ENCODE measurements at places on chromosomes 11 and 22.

- peak; percentile 50 for DNase-seq
Measured at GRCh38 chr11:119029340-119030028, 1.2 kb downstream of the SLC37A4 start.

- DNase-seq, result no peak
Measured at GRCh38 chr11:119403021-119403420, 20.0 kb downstream of the THY1 start.

- DNase-seq, result no peak
Measured at GRCh38 chr11:107928767-107929507, 689 bp downstream of the RAB39A start.

- DNase-seq, result no peak
Measured at GRCh38 chr11:110079726-110080125, 13.5 kb upstream of the ZC3H12C start.

- no peak for DNase-seq
Measured at GRCh38 chr11:122793515-122793914, 44.8 kb upstream of the CRTAM start.

- no peak for DNase-seq
Measured at GRCh38 chr22:50481440-50482106, at the start of gene ADM2. Gene ADM2, plus strand, starts transcription at chr22:50481543. Its CDS starts 305 bp downstream, at chr22:50481848.

- peak; percentile 3 for DNase-seq
Measured at GRCh38 chr11:85316967-85317366, 310.2 kb downstream of the DLG2 start.

- no peak for DNase-seq
Measured at GRCh38 chr11:2612884-2613571, 86.8 kb downstream of the KCNQ1OT1 start.

GRCh38 chr11:26753723-26754504 lies 32.1 kb upstream of the SLC5A12 start:
- DNase-seq, result peak; percentile 48

GRCh38 chr11:100556781-100557180 lies 130.3 kb upstream of the ARHGAP42 start:
- no peak for DNase-seq

DNA sequence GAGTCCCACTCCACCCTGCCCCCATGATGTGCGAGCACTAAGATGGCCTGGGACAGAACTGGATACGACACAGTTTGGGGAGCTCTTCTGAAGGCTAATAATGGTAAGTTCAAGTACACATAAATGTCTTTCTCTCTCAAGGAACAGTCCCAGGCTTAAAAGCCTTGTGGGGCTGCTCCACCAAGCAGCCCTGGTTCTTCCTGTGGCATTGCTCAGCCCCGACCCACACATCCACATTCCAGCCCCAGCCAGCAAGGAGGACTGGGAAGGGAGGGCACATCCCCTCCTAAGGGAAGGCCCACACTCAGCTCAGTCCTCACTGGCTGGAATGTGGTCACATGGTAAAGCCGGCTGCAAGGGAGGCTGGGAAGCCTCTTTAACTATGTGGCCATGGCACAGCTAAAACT lies 13.3 kb upstream of the MB start:
- no peak for DNase-seq

- no peak for DNase-seq
Measured at GRCh38 chr22:31987218-31987617, 42.9 kb downstream of the YWHAH start.

DNA sequence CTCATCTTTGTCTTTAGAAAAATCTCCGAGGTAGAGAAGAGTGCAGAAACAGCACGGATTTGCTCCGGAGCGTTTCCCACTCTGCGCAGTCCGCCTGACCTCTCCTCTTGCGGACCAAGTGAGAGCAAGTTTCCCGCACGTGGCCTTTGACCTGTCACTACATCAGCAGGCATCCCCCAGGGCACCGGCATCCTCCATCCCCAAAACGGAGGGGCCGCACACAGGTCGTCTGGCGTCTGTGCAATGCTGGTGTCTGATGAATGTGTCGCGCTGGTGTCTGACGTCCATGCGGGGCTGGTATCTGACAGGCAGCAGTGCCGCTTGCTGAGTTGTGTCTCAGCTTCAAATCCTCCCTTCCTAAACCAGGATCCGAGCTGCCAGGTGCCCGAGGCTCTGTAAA lies 739 bp upstream of the MRGPRE start:
- no peak for DNase-seq

GRCh38 chr11:126492331-126493082 lies 137.0 kb downstream of the ST3GAL4 start:
- no peak for DNase-seq

GRCh38 chr11:45365961-45366618 lies 79.9 kb upstream of the SYT13 start:
- no peak for DNase-seq

GRCh38 chr11:65576867-65577755 lies 1.3 kb downstream of the EHBP1L1 start:
- DNase-seq, result peak; percentile 62

DNA sequence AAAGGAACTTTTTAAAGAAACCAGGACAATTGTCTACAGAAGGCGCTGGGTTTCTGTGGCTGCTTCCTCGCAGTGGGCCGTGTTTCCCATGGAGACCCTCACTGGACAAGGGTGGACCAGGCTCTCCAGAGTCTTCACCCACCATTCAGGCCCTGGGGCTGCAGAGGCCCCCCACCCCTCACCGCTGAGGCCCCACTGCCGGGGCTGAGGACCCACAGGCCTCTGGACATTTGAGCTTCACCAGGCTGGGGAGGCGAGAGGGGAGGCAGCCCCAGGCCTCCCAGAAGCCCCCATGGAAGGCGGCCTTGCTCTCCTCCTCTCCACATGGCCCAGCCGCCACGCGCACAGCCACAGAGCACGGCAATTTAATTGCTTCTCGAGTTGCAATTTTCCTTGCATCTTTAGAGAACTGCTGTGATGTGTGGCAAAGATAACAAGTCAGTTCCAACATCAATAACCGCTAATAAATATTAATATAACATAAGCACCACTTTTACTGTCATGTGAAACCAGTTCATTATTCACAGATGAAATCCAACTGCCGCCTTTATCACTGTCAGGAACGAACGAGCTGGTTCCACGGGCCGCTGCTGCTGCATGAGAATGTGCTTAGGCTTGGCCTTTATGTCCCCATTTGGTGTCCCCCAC lies 81.0 kb downstream of the PHF21B start:
- DNase-seq, result no peak

- DNase-seq, result no peak
Measured at GRCh38 chr11:26201411-26201810, 130.5 kb upstream of the ANO3 start.

DNA sequence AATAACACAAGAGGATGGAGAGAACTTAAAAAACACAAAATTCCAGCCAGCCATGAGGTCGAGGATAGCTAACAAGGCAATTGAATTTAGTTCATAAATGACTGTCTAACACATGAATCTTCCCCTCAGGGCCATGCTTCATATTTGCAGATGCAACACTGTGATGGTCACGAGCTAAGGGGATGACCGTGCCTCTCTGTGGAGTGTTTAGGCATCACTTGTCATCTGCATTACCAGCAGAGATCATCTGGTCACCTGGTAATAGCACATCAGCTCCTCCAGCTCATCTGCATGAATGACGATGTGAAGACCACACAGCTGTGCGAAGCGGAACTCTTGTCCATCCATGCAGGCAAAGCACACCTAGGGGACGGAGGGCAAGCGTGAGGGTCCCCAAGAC lies 20.9 kb upstream of the SLC25A1 start:
- no peak for DNase-seq

DNA sequence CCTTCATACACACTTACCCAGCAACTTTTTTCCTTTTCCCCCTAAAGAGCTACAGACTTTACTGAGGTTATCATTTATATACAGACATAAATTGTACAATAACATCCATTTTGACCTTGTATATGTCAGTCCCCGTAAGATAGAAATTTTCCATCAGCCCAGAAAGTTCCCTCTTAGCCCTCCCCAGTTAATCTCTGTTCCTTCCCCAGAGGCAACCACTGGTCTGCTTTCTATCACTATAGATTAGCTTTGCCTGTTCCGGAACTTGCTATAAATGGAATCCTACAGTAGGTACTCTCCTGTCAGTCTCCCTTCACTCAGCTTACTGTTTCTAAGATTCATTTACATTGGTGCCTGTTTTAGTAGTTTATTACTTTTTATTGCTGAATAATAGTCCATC lies 54.9 kb downstream of the TSPAN18 start:
- no peak for DNase-seq

GRCh38 chr11:113248702-113249490 lies 65.5 kb upstream of the TTC12 start:
- no peak for DNase-seq

DNA sequence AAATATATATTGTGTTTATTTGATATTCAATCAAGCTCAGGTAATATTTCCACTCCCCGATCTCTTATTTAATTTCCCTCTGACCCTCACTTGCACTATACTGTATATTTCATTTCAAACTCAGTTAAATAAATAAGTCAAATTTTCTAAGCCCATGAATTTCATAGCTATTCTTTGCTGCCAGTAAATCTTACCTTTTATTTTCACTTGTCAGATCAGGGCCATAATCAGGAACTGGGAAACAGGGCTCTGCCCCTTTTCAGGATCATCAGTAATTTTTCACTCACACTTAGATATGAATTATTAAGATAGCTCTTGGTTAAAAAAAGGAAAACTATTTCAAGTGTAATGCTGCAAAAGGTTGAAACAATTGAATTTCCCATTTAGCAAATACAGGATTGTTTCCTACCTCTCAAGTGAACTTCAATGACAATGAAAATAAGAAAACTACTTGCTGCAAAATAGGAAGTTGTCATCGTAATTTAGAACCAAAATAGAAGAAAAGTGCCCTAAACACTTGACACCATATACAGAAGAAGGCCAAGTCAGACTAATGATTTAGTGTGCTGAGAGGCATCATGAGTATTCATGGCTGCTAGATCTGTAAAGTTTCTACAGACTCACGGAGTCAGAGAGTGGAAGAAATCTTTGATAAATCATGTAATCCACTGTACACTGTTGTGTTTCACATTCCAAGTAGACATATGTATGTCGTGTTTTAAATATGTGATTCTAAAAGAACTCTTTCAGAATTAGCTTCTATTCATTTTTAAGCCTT lies 316.8 kb upstream of the CNTN5 start:
- no peak for DNase-seq

DNA sequence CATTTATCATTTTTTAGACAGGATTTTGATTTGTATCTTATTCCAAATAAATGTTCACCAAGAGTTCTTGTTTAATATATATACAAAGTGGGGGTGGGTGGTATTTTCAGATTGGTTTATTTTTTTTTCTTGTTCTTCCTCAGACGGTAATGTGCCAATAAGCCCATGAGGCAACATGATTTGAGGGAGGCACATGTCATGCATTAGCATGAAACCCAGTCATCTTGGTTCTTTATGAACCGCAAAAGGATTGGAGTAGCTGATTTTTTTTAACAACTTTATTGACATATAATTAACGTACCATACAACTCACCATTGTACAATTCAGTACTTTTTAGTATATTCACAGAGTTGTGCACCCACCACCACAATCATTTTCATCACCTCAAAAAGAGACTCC lies 2.7 kb downstream of the BCL2L13 start:
- no peak for DNase-seq

DNA sequence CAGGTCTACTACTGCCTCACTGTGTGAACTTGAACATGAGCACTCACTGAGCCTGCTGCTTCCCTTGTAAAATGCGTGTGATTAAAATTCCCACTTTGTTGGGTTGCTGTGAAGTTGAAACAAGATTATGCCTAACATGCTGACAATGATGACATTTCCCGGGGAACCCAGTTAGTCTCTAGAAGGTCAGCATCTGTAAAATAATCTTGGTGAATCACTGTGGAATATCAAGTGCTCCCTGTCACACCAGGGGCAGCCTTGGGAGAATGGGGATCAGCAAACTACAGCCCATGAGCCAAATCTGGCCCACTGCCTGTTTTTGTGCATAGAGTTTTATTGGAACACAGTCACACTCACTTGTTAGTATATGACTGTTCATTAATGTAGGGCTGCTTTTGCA lies 335.2 kb downstream of the MIAT start:
- DNase-seq, result no peak

- no peak for DNase-seq
Measured at GRCh38 chr11:1390569-1391164, 933 bp downstream of the BRSK2 start.

DNA sequence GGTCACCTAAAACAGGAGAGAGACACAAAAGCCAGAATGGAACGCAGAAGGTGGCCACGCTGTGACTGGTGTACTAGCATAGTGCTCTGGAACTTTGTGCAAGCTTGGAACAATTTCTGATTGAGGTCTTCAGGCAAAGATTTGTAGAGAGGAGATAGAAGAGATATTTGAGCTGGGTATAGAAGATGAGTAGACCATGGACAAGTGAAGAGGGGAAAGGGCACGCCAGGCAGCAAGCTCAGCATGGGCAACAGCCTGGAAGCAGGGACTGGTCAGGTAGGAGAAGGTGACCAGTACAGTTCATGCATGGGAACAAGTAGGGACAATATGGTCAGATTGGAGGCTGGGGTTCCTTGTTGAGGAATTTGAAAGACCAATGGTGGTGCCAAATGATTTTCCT lies 24.4 kb downstream of the MYO18B start:
- DNase-seq, result no peak

- no peak for DNase-seq
Measured at GRCh38 chr11:44950031-44950624, 555 bp downstream of the TP53I11 start.

GRCh38 chr22:42808521-42808920 lies 48.6 kb downstream of the ARFGAP3 start:
- no peak for DNase-seq

DNA sequence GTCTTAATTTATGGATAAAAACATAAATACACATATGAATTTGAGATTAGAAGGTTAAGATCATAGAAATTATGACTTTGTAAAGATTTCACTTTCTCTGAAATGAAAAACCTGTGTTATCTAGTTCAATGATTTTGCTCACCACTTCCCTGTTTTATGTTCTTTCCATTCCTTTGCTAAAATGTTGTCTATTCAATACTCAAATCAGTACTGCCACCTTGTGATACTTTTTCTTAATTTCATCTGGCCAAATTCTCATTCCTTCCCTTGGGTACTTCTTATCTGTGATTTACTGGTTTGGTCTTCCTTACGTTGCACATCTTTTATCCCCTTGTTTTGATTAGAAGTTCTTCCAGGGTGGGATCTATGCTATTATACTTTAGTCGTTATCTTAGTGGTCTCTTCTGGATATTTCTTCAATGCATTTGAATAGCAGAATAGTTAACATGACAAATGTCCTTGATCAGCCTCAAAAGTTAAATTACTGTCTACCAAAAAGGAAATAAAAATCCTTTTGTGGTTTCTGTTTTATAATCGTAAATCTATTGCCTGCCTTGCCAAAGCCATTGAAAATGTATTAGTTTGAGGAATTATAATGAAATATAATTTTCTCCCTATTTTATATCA lies 197.0 kb downstream of the PGR start:
- DNase-seq, result peak; percentile 26
